ENCODE measurements at places on chromosomes 1 and 21.

- H3K36me3 ChIP-seq, result no peaks in the 10 kb centered on the region
- H3K4me3 ChIP-seq, result peak overlapping the region; percentile 87
- H3K4me1 ChIP-seq, result peaks cover 22% of the 10 kb centered on the region
- DNase-seq, result no peak
- no peak overlapping the region for H3K27ac ChIP-seq
These were observed 705 bp upstream of the QSOX1 start for GRCh38 chr1:180154003-180154324.

DNA sequence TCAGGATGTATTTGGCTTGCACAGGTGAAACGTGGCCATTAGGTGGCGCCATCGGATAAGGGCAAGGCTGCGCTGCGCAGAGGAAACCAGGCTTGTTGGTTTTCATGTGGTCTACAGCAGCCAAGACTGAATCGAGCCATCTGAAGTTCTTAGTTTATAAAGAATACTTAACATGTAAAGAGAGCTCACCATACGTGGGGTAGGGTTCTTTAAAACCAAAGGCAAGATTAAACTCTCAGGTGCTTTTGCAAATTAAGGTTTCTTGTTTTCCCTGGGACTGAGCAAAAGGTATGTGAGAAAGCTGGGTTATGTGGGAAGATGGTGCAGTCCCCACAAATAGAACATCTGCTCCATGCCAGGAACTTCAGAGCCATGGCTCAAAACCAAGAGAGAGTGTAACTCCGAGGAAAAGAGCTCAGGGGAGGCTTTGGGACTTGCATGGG, 9.3 kb downstream of the MASP2 start:
- H3K27me3 ChIP-seq, result no peaks in the 10 kb centered on the region
- DNase-seq, result peak; percentile 91
- peaks cover 2% of the 10 kb centered on the region for H3K4me1 ChIP-seq
- H3K27ac ChIP-seq, result no peak overlapping the region
- no peak overlapping the region for H3K4me3 ChIP-seq
- no peaks in the 10 kb centered on the region for H3K36me3 ChIP-seq

DNA sequence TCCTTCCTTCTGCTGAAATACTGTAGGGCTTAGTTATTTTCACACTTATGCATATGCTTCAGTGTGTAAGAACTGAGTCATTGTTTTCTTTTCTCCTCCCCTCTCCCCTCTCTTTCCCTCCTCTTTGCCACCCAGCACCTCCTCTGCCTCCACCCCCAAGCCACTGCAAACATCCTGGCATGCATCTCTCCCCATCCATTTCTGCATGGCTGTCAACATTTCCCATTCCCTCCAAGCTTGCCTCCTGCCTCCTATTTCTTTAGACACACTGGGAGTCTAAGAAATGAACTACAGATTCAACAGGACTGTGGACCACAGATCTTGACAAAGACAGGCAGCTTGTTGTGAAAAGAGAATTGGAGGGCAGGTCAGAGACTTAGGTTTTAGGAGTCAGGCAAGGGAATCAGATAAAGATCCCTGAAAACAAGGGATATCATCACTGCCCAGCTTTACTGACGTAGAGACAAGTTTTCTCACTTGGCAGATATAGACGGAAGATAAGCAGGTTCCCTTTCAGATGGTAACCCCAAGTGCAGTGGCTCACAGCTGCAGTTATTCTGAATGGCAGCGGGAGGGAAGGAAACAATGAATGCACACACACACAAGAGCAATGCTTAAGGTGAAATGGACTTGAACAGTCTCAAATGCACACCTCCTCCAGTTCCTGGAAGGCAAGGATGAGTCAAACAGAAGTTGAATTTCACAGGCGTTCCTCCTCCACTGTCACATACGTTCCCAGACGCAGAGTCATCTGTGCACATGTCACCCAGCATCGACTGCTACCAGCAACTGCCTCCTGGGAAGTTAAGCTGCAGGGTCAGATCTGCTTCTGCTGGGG, 56.1 kb downstream of the HIVEP3 start:
- H3K36me3 ChIP-seq, result no peaks in the 10 kb centered on the region
- no peak overlapping the region for H3K4me3 ChIP-seq
- DNase-seq, result no peak
- no peaks in the 10 kb centered on the region for H3K27me3 ChIP-seq

GRCh38 chr1:213947200-213947801, 40.5 kb upstream of the PROX1 start:
- H3K4me1 ChIP-seq, result peaks cover 11% of the 10 kb centered on the region
- H3K27ac ChIP-seq, result no peak overlapping the region
- DNase-seq, result no peak

GRCh38 chr1:107840725-107841124, 124.3 kb downstream of the VAV3 start:
- peaks cover 10% of the 10 kb centered on the region for H3K36me3 ChIP-seq
- H3K27ac ChIP-seq, result peak overlapping the region; percentile 59
- DNase-seq, result no peak
- H3K4me3 ChIP-seq, result no peak overlapping the region

DNA sequence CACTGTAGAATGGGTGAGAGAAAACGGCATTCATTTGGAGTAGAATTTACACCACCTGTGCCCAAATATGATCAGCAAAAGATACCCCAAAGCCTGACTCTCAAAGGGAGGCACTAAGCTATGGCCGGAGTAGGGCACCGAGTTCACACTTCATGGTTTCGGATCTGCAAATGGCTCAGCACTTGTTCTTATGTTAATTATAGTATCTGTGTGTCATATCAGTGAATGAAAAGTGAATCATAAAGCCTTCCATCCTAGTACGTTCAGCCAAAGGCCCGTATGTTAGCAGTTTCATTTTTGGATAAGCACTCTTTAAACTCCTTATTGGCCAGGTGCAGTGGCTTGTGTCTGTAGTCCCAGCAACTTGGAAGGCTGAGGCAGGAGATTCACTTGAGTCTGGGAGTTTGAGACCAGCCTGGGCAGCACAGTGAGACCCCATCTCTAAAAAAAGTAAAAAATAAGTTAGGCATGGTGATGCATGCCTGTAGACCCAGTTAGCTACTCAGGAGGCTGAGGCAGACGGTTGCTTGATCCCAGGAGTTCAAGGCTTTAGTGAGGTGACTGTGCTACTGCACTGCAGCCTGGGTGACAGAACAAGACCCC, 4.9 kb upstream of the CORT start:
- no peak for DNase-seq
- H3K4me3 ChIP-seq, result no peak overlapping the region
- peaks cover 3% of the 10 kb centered on the region for H3K4me1 ChIP-seq
- H3K36me3 ChIP-seq, result peaks cover 6% of the 10 kb centered on the region
- H3K27me3 ChIP-seq, result no peaks in the 10 kb centered on the region

DNA sequence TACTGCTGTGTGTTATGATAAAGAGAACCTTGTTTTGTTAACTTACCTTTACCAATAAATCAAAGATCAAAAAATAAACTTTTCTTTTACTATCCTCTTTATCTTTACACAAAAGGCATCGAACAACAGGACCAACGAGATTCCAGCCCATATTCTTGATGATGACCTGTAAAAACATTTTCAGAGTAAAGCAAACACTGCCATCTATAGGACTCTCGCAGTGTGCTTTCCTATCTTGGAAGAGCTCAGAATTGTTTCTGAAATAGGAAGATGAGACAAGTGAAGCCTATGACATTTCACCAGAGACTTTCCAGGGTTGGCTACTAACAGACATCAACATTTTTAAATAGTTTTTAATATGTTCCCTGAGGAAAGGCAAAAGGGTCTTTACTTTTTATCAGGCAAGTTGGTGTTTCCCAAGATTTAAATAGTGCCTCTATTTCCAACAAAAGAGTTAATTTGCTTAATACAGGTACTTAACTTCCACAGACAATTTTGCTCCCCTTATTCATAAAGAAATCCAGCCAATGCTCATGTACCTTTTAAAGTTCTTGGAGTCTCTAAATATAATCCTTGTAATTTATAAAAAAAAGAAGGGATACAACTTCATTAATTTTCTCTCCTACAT, 7.3 kb downstream of the GLMN start:
- H3K27me3 ChIP-seq, result no peaks in the 10 kb centered on the region
- DNase-seq, result no peak
- H3K4me3 ChIP-seq, result no peak overlapping the region
- peaks cover 2% of the 10 kb centered on the region for H3K4me1 ChIP-seq
- H3K36me3 ChIP-seq, result peaks cover 54% of the 10 kb centered on the region

DNA sequence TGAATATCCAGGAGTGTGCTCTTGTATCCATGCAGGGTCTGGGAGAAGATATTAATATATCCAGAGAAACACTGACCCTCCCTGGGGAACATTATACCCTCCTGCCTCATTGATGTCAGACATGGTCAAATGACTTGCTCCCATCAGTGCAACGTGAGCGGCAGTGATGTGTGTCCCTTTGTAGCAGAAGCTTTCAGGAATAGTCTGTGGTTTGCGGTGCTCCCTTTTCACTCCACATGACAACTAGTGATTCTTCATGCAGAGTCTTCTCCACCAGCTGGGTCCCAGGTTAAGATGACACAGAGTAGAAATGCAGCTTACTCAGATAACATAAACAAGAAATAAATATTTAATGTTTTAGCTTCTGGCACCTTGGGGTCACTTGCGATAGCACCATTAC, 31.9 kb upstream of the LYPD8 start:
- no peak for DNase-seq
- peaks cover 10% of the 10 kb centered on the region for H3K27me3 ChIP-seq
- H3K4me3 ChIP-seq, result no peak overlapping the region

DNA sequence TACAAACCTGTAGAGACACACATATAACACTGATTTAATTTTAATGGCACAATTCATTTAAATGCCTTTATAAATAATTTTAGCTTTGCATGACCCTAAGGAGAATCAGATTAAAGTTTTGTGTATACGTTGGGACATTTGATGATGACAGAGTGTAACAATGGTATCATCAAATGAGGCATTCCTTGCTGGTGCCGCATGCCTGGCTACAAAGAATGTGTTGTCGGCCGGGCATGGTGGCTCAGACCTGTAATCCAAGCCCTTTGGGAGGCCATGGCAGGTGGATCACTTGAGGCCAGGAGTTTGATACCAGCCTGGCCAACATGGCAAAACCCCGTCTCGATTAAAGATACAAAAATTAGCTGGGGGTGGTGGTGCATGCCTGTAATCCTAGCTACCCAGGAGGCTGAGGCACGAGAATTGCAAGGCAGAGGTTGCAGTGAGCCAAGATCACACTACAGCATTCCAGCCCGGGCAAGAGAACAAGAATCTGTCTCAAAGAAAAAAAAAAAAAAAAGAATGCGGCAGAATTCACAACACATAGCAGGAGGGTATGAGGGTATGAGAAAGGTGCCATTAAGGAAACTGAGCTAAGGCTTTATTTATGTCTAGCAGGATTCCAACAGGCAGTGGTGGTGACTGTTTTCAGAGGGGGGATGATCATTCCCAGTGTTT, 58.9 kb downstream of the PTPN14 start:
- H3K36me3 ChIP-seq, result no peaks in the 10 kb centered on the region
- no peaks in the 10 kb centered on the region for H3K27me3 ChIP-seq
- no peak overlapping the region for H3K27ac ChIP-seq
- no peak for DNase-seq
- no peak overlapping the region for H3K4me3 ChIP-seq
- peaks cover 67% of the 10 kb centered on the region for H3K4me1 ChIP-seq

DNA sequence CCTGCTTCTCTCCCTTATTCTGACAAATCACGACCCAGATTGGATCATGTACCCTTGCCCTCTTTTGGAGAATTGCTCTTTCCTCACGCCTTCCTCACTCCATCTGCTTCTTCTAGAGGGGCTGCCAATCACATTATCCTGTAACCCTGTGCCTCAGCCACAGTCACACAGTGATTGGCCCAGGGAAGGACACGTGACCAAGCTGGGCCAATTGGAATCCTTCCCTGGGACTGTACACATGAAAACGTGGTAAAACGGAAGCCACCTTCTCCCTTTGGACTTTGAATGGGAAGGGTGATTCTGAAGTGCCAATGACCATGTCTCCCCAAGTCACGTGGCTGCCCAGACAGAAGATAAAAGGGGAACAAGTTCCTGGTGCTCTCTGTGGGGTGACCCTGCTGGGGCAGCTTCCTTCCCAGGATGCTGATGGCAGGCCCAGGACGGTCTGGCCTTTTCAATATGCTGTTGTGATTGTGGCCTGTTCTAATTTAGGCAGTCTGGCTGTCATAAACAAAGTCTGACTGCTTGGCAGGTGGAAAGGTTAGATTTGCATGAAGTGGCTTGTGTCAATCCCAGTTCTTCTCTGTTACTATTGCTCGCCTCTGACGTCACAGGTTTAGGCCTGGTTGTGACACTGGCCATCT, 92.9 kb downstream of the UBIAD1 start:
- DNase-seq, result no peak
- H3K36me3 ChIP-seq, result no peaks in the 10 kb centered on the region
- H3K27ac ChIP-seq, result no peak overlapping the region

DNA sequence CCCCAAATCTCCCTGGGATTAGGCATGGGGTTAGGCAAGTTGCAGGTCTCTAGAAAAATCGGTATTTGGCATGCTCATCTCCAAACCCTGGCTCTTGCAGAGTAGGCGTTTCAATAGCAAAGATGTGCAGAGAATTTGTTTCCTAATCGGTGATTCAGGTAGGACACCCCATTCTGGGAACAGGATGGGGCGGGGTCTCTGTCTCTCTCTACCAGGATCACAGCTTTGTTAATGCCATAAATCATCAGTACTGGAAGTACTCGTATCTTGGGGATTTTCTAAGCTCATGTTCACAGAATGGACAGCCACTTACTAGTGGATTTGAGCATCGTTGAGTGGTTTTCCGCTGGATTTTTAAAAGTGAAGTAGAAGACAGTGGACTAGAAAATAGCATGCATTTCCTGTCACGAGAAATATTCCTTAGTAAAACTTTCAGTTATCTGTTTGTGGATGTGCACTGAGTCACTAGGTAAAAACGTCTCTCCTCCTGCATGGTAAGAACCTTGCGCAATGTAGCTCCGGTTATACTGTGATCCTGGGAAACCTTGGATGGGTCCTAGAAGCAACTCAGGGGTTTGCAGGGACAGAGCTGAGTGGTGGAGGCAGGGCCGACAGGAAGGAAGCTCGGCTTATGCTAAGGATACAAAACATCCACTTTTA, 5.1 kb downstream of the TMEM51 start:
- H3K27ac ChIP-seq, result peak overlapping the region; percentile 71
- peaks cover 64% of the 10 kb centered on the region for H3K4me1 ChIP-seq
- no peak overlapping the region for H3K4me3 ChIP-seq
- H3K36me3 ChIP-seq, result no peaks in the 10 kb centered on the region
- DNase-seq, result no peak

GRCh38 chr1:151867321-151867720, 13.8 kb upstream of the THEM5 start:
- peaks cover 3% of the 10 kb centered on the region for H3K4me1 ChIP-seq
- no peak overlapping the region for H3K27ac ChIP-seq
- no peaks in the 10 kb centered on the region for H3K36me3 ChIP-seq
- DNase-seq, result no peak
- no peak overlapping the region for H3K4me3 ChIP-seq

DNA sequence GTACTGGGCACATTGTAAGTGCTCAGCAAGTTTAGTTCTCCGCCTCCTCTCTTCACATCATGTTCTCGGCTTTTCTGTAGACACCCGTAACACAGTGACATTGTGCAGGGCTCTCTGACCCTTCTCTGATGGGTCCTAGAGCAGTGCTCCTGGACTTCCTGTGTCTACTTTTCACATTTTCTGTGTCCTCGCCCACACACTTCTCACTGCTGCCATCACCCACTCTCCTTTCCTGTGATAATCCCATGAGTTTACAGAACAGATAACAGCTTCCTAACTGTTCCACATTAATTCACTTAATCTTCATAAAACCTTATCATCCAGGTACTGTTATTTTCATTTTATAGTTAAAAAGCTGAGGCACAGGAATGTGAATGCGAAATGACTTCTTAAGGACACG, 13.2 kb upstream of the DMRTA2 start:
- H3K4me3 ChIP-seq, result no peak overlapping the region
- H3K27ac ChIP-seq, result no peak overlapping the region
- H3K36me3 ChIP-seq, result no peaks in the 10 kb centered on the region
- H3K4me1 ChIP-seq, result 0 out of 2 replicates have a peak, but pooled peaks cover under 1% of the 10 kb centered on the region
- no peak for DNase-seq
